Activated CD4-positive, alpha-beta T cell treated with anti-CD3 and anti-CD28 coated beads, Interleukin-2, amount 10 ng/mL, durations not matched to agents 24 days and 14 days (primary cell): ENCODE measurements at places on chromosomes 2 and 18. TPM values are rescaled to one million over a fixed set of nuclear protein-coding genes. Genes with fewer than 3 reads are reported as not detected.

Gene LYG2
- total RNA-seq: not detected in 2 replicates

Gene ERFE
- 0.24 and 0.37 TPM in 2 replicates for total RNA-seq

Gene TUBA4B
- total RNA-seq: not detected in 2 replicates

Gene SH3YL1
- total RNA-seq: 17.4 and 17.7 TPM in 2 replicates

Gene RAPGEF4
- 0.14 and 0.37 TPM in 2 replicates for total RNA-seq

Gene KIF5C
- total RNA-seq: 16.9 and 20.0 TPM in 2 replicates

Gene ENOSF1
- total RNA-seq: 85.2 and 91.8 TPM in 2 replicates

Gene DHRS9
- 4.5 and 5.2 TPM in 2 replicates for total RNA-seq

Gene LRRC30
- not detected in 2 replicates for total RNA-seq

Gene CENPA
- 21.8 and 23.6 TPM in 2 replicates for total RNA-seq

DNA sequence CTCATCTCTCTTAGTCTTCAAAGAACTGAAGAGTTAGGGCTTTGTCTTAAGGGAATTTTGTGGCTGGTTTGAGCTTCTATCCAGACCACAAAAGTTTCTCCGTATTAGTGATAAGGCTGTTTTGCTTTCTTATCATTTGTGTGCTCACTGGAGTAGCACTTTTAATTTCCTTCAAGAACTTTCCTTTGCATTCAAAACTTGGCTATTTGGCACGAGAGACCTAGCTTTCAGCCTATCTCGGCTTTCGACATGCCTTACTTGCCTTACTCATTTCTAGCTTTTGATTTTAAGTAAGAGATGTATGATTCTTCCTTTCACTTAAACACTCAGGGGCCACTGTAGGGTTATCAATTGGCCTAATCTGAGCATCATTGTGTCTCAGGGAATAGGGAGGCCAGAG lies 29.9 kb downstream of the HDHD2 start:
- H3K27ac ChIP-seq: peak overlapping the region; percentile 30
- H3K4me1 ChIP-seq: peaks cover 20% of the 10 kb centered on the region
- H3K27me3 ChIP-seq: no peaks in the 10 kb centered on the region

GRCh38 chr2:177727577-177728398 lies 335.2 kb downstream of the AGPS start:
- no peaks in the 10 kb centered on the region for H3K36me3 ChIP-seq
- H3K4me1 ChIP-seq: peaks cover 6% of the 10 kb centered on the region
- H3K27me3 ChIP-seq: peaks cover 50% of the 10 kb centered on the region
- H3K4me3 ChIP-seq: no peak overlapping the region

DNA sequence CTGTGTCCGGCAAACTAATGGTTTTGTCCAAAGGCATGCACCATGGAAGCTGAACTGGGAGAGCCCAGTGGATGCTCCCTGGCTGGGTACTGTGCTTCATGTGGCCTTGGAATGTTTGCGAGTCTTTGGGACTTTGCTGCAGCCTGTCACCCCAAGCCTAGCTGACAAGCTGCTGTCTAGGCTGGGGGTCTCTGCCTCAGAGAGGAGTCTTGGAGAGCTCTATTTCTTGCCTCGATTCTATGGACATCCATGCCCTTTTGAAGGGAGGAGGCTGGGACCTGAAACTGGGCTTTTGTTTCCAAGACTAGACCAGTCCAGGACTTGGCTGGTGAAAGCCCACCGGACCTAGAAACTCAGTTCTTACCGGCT lies 1.7 kb downstream of the MARS2 start:
- peaks cover 5% of the 10 kb centered on the region for H3K27me3 ChIP-seq
- DNase-seq: peak; percentile 60
- peaks cover 35% of the 10 kb centered on the region for H3K4me1 ChIP-seq
- no peak overlapping the region for H3K27ac ChIP-seq
- H3K4me3 ChIP-seq: peak overlapping the region; percentile 85
- peaks cover 38% of the 10 kb centered on the region for H3K36me3 ChIP-seq

GRCh38 chr2:200498402-200499162 lies 11.3 kb downstream of the KCTD18 start:
- peaks cover 40% of the 10 kb centered on the region for H3K36me3 ChIP-seq
- peaks cover 5% of the 10 kb centered on the region for H3K4me1 ChIP-seq
- no peaks in the 10 kb centered on the region for H3K27me3 ChIP-seq
- no peak overlapping the region for H3K27ac ChIP-seq
- peak; percentile 17 for DNase-seq
- no peak overlapping the region for H3K4me3 ChIP-seq

DNA sequence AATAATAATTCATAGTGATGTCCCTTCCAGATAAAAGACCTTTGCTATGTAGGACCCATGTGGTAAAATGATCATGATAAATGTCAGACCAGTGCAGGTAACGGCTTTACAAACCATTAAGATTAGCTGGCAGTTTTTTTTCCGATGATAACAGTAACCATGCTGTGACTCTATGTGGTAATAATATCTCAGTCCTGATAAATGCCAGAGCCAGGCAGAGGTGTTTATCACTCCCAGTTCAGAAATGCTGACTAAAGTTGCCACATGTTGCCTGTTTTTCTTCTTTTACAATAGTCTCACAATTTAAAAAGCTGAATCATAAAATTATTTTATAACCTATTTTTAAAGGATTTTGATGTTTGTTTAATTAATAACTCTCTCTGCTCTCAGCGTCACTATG lies 565.1 kb downstream of the ARHGAP15 start:
- H3K27ac ChIP-seq: no peak overlapping the region
- DNase-seq: no peak
- H3K4me1 ChIP-seq: peaks cover 7% of the 10 kb centered on the region
- H3K36me3 ChIP-seq: peaks cover 22% of the 10 kb centered on the region

- H3K36me3 ChIP-seq: no peaks in the 10 kb centered on the region
- no peak overlapping the region for H3K4me3 ChIP-seq
- no peak for DNase-seq
- H3K4me1 ChIP-seq: no peaks in the 10 kb centered on the region
- H3K27me3 ChIP-seq: peaks cover 9% of the 10 kb centered on the region
- no peak overlapping the region for H3K27ac ChIP-seq
Measured at GRCh38 chr2:96679848-96680247, 37.3 kb downstream of the FER1L5 start.

- no peak overlapping the region for H3K4me3 ChIP-seq
- DNase-seq: no peak
- no peaks in the 10 kb centered on the region for H3K27me3 ChIP-seq
- peaks cover under 1% of the 10 kb centered on the region for H3K36me3 ChIP-seq
- no peak overlapping the region for H3K27ac ChIP-seq
- H3K4me1 ChIP-seq: peaks cover 15% of the 10 kb centered on the region
Measured at GRCh38 chr2:99476629-99477028, 13.2 kb downstream of the REV1 start.

GRCh38 chr18:68725346-68725745 lies 10.4 kb upstream of the TMX3 start:
- H3K4me1 ChIP-seq: peaks cover 24% of the 10 kb centered on the region
- peaks cover 4% of the 10 kb centered on the region for H3K36me3 ChIP-seq
- DNase-seq: no peak
- H3K4me3 ChIP-seq: no peak overlapping the region
- peaks cover 2% of the 10 kb centered on the region for H3K27me3 ChIP-seq

GRCh38 chr2:26752656-26753055 lies 11.4 kb upstream of the SLC35F6 start:
- no peak overlapping the region for H3K4me3 ChIP-seq
- no peak overlapping the region for H3K27ac ChIP-seq
- peaks cover 15% of the 10 kb centered on the region for H3K27me3 ChIP-seq
- H3K4me1 ChIP-seq: peaks cover 2% of the 10 kb centered on the region

DNA sequence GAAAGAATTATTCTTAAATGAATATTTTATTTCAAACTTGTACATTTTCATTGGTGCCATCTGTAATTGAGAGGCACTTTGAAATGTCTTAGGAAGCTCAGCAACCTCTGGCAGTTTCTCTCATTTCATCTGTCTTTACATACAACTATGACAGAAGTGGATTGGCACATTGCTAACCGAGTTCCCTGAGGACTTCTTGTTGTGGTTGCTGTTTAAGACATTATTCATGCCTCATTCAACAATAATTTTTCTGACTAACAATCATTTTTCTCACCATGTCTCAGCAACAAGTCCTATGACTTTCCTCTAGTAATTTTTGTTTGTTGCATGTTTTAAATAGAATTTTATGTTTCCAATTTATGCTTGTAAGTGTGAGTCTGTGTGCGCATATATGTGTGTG lies 284.0 kb upstream of the CWC22 start:
- H3K36me3 ChIP-seq: no peaks in the 10 kb centered on the region
- no peak for DNase-seq
- no peak overlapping the region for H3K27ac ChIP-seq
- H3K4me3 ChIP-seq: no peak overlapping the region
- no peaks in the 10 kb centered on the region for H3K4me1 ChIP-seq
- H3K27me3 ChIP-seq: no peaks in the 10 kb centered on the region

DNA sequence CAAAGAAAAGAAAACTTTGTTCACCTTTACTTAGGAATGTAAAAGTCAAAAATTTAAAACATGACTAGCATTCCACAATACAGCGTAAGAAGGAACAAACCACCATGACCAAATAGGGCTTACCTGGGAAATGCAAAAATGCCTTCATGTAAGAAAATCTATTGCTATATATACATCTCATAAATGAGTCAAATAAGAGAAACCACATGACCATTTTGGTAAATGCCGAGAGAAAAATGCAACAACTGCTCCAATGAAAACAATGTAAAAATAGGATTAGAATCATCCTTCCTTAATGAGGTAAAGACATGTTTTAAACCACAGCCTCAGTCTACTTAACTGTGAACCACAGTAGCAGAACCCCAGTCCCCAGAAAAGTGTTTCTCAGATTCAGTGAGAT lies 49.4 kb downstream of the TGOLN2 start:
- no peaks in the 10 kb centered on the region for H3K36me3 ChIP-seq
- no peak overlapping the region for H3K27ac ChIP-seq
- peaks cover 10% of the 10 kb centered on the region for H3K27me3 ChIP-seq

GRCh38 chr2:112493858-112494648 lies 12.1 kb downstream of the TTL start:
- H3K36me3 ChIP-seq: peaks cover 18% of the 10 kb centered on the region
- no peaks in the 10 kb centered on the region for H3K27me3 ChIP-seq
- DNase-seq: peak; percentile 44
- H3K4me3 ChIP-seq: no peak overlapping the region
- no peak overlapping the region for H3K27ac ChIP-seq

DNA sequence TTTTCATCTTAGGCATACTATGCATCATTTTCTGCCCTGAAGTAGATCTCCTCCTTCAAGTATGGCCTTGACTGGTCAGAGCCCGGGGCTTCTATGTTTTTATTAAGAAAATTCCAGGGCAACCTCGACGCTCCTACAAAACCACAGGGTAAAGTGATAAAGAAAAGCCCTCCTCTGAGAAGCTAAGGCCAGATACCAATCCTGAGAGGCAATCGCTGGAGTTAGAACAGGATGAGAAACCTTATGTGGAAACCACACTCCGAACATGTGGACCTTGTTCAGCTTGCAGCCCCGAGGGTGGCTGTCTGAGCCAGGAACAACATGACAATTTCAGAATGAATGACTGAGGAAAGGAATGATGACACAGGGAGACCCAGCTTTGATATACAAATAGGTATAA lies 35.6 kb downstream of the RMC1 start:
- no peak overlapping the region for H3K4me3 ChIP-seq
- peaks cover 35% of the 10 kb centered on the region for H3K4me1 ChIP-seq
- H3K27ac ChIP-seq: no peak overlapping the region
- DNase-seq: no peak

DNA sequence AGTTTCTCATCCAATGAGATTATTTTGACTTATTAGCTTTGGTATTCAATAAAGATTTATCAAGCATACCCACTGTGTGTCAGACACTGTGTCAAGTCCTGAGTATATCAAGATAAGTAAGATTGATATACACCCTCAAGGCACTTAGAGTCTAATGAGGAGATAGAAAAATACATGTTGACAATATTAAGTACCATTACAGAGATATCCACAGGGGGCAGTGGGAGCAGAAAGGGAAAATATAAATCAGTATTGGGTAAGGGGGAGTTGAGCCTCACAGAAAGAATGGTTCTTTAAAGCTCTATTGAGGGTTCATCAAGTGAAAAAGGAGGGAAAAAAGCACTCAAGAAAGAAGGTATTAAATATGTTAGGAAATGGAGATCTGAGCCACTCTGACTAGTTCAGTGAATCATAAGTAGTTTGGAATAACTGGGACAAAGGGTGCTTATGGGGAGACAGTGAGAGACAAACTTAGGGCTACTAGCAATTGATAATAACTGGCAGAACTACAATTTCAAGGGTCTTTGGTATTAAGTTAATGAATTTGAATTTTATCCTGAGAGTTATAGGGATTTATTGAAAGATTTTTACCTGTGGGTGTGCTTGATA lies 45.5 kb upstream of the SLC8A1 start:
- H3K4me3 ChIP-seq: no peak overlapping the region
- no peaks in the 10 kb centered on the region for H3K4me1 ChIP-seq
- no peaks in the 10 kb centered on the region for H3K36me3 ChIP-seq
- no peak overlapping the region for H3K27ac ChIP-seq
- no peak for DNase-seq

- H3K4me1 ChIP-seq: peaks cover 4% of the 10 kb centered on the region
- H3K4me3 ChIP-seq: no peak overlapping the region
- H3K27me3 ChIP-seq: no peaks in the 10 kb centered on the region
- DNase-seq: no peak
- no peaks in the 10 kb centered on the region for H3K36me3 ChIP-seq
Measured at GRCh38 chr2:178892751-178893625, 85.8 kb upstream of the TTN start.

GRCh38 chr2:101380376-101380775 lies 6.9 kb downstream of the CREG2 start:
- peaks cover 33% of the 10 kb centered on the region for H3K27me3 ChIP-seq
- H3K4me1 ChIP-seq: no peaks in the 10 kb centered on the region
- H3K36me3 ChIP-seq: no peaks in the 10 kb centered on the region
- no peak for DNase-seq
- no peak overlapping the region for H3K4me3 ChIP-seq

- H3K4me3 ChIP-seq: no peak overlapping the region
- no peak for DNase-seq
- no peaks in the 10 kb centered on the region for H3K4me1 ChIP-seq
- H3K36me3 ChIP-seq: no peaks in the 10 kb centered on the region
- H3K27me3 ChIP-seq: no peaks in the 10 kb centered on the region
- no peak overlapping the region for H3K27ac ChIP-seq
Measured at GRCh38 chr18:34904994-34905393, 136.2 kb upstream of the MAPRE2 start.

DNA sequence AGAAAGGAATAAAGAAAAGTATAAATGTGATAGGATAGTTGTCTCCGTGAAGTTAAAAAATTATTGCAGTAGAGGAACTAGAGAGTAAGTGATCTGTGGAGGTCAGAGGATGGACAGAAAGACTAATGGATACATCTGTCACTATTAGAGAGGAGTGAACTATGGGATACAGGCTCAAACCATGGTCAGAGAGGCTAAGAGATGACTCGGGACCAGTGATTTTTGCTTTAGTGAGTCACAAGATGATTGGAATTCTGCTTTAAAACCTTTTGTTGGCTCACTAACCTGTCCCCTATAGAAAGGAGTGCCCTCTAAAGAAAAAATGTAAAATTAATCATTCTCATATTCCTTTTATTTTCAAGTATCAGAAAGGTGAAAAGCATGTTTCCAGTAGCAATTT lies 30.3 kb downstream of the ALMS1 start:
- H3K4me3 ChIP-seq: no peak overlapping the region
- no peaks in the 10 kb centered on the region for H3K27me3 ChIP-seq
- peaks cover 6% of the 10 kb centered on the region for H3K36me3 ChIP-seq

GRCh38 chr2:26887151-26887550 lies 39.2 kb downstream of the DPYSL5 start:
- H3K4me3 ChIP-seq: no peak overlapping the region
- H3K4me1 ChIP-seq: no peaks in the 10 kb centered on the region
- H3K36me3 ChIP-seq: no peaks in the 10 kb centered on the region
- DNase-seq: no peak
- no peak overlapping the region for H3K27ac ChIP-seq

GRCh38 chr2:120630031-120630701 lies 105.5 kb upstream of the GLI2 start:
- H3K27me3 ChIP-seq: no peaks in the 10 kb centered on the region
- no peaks in the 10 kb centered on the region for H3K4me1 ChIP-seq
- no peak for DNase-seq
- H3K36me3 ChIP-seq: no peaks in the 10 kb centered on the region
- no peak overlapping the region for H3K4me3 ChIP-seq
